ENCODE measurements at places on chromosomes 13 and 19.

DNA sequence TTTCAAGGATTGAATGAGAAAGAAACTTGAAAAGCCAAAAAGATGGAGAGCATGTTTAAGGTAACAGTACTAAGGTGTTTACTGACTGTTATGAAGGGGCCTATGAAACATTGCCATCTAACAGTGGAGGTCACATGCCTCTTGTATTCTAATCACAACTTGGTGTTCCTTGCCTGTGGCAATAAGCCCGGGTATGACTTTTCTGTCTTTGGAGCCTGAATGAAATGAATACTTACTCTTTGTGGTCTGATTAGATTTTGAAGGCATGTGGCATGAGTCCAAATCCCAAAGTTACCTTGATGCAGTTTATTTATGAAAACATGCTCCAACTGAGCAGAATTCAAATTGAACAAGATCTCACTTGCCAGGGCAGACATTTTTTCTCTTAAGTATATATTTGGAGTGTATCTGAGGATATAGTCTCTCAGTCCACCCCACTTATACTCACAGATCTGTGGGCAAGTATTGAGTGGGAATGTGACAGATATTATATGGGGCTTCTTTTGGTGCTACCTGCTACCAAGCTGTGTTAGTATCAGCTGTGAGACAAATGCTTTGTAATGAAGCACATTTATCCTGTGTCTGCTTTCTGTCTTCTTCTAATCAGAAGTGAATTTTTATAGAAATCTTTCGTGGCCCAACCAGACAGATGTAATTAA lies 67.5 kb downstream of the B3GLCT start:
- no peak for DNase-seq

- no peak for DNase-seq
These were observed 297.4 kb downstream of the DCLK1 start for GRCh38 chr13:35833608-35834275.

GRCh38 chr19:36103842-36104552 lies 6.9 kb upstream of the OVOL3 start:
- no peak for DNase-seq

GRCh38 chr19:31348481-31349159 lies 616 bp downstream of the TSHZ3 start:
- DNase-seq, result peak; percentile 28

GRCh38 chr19:30780456-30780855 lies 408.3 kb downstream of the ZNF536 start:
- DNase-seq, result no peak

GRCh38 chr19:16452325-16452724 lies 19.4 kb downstream of the EPS15L1 start:
- no peak for DNase-seq

- no peak for DNase-seq
These were observed 94.0 kb downstream of the PTPRS start for GRCh38 chr19:5246554-5247155.

GRCh38 chr19:13942023-13942684 lies 3.9 kb upstream of the PODNL1 start:
- DNase-seq, result peak; percentile 8

- DNase-seq, result no peak
These were observed 6.9 kb downstream of the TTYH1 start for GRCh38 chr19:54422136-54422535.

GRCh38 chr19:44685877-44686276 lies 13.1 kb upstream of the CEACAM16 start:
- peak; percentile 94 for DNase-seq

GRCh38 chr13:50635504-50635903 lies 208.0 kb downstream of the DLEU7 start:
- peak; percentile 98 for DNase-seq

DNA sequence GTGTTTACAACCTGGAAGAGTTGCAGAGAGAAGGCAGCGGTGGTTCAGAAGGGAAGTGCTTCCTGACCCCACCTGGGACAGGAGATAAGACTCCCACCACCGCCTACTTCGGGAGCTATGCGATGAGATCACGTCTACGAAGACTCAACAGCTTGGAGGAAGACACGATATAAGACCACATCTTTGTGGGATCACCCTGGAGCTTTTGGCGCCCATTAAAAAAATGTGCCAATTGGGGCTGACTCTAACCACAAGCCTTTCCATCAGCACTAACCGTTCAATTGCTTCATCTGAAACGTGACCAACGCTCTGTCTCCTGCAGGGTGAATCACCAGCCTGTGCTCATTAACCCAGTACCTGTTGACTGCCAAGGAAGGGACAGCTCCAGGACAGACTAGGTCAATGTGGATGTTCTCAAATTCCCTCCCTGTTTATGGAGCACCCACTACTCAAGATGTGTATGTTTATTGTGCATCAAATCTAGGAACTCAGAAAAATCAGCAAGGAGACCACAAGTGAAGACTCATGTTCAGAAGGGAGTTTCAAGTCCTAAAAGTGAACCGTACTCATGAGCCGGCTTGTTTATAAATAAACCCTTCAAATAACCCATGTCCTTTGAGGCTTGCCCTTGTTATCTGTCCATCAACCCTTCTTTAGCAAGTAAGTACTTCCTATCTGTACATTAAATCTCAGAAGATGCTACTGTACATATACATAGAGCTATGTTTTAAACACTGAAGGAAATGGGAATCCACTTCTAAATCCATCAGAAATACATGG lies 67.5 kb downstream of the LATS2 start:
- DNase-seq, result no peak

DNA sequence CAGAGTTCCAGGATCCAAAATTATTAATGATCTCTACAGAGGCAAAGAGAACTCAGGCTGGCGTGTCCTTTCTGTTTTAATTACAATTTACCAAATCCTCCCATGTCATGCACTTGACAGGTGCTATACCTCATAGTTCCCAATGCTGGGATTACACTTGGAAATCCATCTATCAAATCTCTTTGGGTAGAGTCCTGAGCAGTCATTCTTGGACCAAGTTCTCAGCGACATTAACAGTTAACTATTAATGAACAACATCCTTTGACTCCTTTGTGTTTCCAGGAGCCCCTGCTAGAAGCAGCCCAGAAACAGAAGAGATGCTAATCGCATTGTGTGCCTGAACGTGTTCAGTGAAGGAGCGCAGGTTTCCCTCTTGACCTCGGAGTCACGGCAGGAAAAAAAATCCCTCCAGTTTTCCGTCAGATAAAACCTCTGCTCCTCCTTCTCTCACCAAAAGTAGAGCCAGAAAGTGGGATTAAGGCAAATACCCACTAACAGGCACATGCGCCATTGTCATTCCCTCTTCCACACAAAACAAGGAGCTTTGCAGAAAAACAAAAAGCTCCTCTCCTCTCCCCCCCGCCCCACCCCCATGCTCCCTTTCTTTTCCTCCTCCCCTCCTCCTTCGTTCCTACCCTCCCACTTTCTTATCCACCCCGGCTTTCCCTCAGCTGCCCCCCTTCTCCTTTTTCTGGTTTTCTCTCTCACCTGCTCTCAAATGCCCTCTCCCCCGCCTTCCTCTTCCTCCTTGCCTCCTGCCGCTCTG lies 224.7 kb downstream of the ZIC5 start:
- DNase-seq, result no peak

DNA sequence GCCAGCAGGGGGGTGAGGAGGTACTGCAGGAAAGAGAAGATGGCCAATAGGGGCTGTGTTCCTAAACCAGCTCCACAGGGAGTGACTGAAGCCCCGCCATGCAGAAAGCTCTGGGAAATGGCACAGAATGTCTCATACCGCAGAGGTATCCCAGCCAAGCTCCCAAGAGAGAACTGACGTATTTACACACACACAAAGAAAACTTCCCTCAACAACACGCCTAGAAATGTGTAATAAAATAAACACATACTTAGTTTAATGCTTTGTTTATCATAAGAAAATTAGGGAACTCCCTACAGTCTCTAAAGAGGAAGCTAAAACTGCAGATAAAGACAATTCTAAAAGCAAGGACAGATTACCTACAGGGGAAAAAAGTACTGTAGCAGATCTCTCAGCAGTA lies 40.0 kb downstream of the ESD start:
- peak; percentile 62 for DNase-seq

DNA sequence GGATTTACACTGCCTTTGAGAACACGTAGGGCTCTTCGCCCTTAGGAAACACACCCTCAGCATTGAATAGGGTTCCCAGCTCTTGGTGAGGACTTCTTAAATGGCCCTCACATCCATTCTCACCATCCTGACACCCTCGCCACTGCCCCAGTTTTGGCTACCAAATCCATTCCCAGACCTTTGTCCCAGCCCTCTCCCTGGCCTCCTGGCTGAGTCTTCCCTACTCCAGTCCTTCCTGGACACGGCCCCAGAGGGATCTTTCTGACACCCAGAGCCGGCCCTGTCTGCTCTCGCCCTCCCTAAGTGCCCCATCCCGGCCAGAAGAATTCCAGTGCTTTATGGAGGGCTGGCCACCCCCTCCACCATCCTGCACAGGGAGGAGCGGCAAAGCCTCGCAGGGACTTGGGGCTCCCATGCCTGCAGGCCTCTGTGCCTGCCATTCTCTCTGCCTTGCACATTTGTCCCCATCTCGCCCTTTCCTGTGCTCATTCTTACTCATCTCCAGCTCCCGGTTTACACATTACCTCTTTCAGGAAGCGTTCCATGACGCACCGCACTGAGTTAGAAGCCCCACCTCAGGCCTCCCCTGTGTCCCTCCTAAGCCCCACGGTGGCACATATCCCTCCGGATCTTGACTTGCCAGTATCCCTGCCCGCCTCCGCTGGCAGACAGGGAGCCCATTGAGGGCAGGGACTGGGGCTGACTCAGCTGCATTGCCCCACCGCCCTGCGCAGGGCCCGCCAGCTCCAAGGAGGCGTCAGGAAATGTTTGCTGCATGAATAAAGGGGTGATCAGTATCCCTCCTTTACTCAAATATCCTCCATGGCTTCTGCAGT lies 11.0 kb upstream of the KLK14 start:
- no peak for DNase-seq

DNA sequence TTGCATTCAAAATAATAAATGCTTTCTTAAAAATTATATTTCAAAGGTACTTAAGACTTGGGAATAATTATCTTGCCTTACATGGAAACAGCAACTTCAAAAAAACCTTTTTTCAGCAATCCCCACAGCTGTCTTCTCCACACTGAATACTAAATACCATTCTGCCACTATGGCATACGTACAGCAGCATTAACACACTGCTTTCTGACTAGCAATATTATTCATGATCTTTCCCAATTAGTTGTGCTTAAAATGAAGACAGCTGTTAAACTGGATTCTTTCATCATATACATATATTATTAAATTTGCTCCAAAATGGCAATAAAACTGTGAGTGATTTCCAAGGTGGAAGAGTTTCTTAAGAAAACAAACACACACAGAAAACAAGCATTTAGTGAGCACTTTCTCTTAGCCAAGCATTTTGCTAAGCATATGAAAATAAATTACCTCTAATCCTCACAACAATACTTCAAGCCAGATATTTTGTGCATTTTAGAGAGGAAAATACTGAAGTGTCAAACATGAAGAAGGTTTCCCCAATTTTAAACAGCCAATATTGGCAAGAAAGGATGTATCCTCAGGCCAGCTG lies 609.5 kb downstream of the SLITRK1 start:
- no peak for DNase-seq
